Kasumi-1 (cell line): ENCODE measurements at places on chromosomes 7 and 10.

DNA sequence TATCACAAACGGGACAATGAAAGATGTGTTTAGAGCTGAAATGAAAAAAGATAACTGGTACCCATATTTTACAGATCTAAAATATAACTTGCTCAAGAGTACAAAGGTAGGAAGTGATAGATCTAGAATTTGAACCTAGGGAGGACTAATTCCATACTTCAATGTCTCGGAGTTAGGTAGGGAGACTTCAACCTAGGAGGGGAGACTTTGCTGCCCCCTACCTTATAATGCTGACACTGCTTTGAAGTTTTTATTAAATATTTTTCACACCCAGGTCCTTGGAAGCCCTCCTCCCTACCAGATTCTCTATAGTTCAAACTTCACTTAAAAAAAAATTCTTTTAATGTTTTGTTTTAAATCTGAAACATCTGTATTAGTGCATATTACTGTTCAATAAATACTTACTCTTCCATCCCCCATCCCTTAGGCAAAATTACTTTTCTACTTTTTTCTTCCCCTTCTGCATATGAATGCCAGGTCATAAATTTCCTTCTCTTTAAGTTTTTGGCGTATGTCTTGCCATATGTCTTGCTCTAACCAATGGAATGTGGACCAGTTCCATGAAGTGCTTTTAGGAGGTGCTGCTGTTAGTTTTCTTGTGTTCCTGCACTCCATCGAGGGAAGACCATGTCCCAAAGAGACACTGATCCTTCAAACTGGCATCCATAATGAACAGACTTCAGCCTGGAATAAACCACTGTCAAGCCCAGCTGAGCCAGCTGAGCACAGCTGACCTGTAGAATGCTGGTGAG, 57.8 kb downstream of the MICU1 start:
- peak; percentile 50 for DNase-seq

GRCh38 chr7:107370816-107371215, 99.0 kb upstream of the GPR22 start:
- no peak for DNase-seq

GRCh38 chr7:120794106-120794729, 63.7 kb downstream of the TSPAN12 start:
- no peak for DNase-seq

- DNase-seq: no peak
These were observed 10.5 kb downstream of the ADRA2A start for GRCh38 chr10:111087331-111087756.

GRCh38 chr10:92126100-92126650, 164.7 kb downstream of the CPEB3 start:
- DNase-seq: no peak

- DNase-seq: no peak
These were observed 4.4 kb upstream of the CYREN start for GRCh38 chr7:135174941-135175340.

- no peak for DNase-seq
These were observed 399.1 kb downstream of the GATA3 start for GRCh38 chr10:8453587-8453986.

DNA sequence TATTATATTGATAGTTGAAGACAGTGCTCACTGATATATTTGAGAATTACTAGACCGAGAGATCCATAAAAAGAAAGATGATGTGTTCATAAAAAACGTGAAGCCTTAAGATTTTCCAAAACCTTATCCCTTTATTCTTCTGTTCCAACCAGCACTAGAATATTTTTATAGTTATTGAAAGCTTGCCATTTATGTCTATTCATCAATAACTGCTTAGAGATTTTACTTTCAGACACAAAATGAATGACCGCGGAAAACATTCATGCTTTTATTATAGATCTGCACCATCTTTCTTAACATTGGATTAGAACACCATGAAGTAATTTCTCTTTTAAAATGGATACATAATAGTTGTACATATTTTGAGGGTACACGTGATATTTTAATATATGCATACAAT, 77.6 kb downstream of the FBXL13 start:
- DNase-seq: no peak

- DNase-seq: no peak
These were observed 398.6 kb downstream of the GPAM start for GRCh38 chr10:111784946-111785465.

- no peak for DNase-seq
These were observed 22.1 kb upstream of the OPN4 start for GRCh38 chr10:86632009-86632800.

GRCh38 chr10:5890452-5890915, 441 bp downstream of the FBH1 start:
- peak; percentile 49 for DNase-seq

GRCh38 chr7:23598296-23598695, 1.1 kb downstream of the CCDC126 start:
- DNase-seq: no peak

GRCh38 chr10:49055221-49055849, 60.0 kb downstream of the VSTM4 start:
- no peak for DNase-seq

- no peak for DNase-seq
These were observed 99.6 kb upstream of the LYZL1 start for GRCh38 chr10:29189256-29189655.

DNA sequence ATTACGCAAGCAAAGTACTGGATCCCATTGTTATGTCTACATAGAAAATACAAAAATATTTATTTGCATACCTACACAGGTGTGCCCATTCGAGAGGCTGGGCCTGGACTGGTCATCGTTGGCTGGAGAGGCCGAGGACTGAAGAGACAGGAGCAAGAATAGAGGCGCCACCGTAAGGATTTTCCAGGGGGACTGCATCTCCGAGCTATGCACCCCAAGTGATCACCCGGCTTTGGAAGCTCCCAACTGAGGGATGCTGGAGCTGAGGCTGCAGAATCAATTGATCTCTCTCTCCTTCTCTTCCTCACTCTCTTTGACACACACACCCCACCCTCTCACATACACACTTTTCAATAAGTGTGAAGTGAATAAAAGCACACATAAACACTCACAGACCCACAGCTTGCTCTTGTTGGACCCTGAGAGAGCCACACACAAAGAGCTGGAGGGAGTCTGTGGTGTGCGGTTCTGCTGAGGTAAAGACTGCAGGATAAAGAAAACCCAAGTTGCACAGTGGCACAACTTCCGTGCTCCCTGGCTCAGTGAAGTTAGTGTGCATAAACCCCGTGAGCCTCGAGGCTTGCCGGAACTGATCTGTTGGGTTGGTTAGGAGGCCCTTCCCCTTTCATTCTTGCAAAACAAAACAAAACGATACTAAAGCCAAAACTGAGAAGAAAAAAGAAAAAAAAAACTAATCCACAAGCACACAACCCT, at the start of gene AOAH:
Gene AOAH, minus strand, starts transcription at position 544 of the 714 bp plus-strand sequence. Its CDS starts 346 bp downstream, at position 198.
- peak; percentile 98 for DNase-seq

GRCh38 chr10:78044699-78045098, 11.0 kb downstream of the RPS24 start:
- no peak for DNase-seq

GRCh38 chr7:128014811-128015210, 16.4 kb downstream of the LRRC4 start:
- DNase-seq: no peak

DNA sequence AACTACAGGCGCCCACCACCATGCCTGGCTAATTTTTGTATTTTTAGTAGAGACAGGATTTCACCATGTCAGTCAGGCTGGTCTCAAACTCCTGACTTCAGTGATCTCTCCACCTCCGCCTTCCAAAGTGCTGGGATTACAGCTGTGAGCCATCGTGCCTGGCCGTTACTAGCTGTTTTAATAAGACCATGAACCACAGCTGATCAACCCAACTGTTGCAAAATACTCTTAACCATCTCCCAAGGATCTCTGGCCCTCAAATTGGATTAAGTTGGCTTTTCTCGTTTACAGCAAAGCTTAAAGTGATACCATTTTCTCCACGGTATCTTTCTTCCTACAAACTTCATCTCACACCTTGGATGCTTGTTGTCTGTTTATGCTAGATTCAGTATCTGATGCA, 18.3 kb downstream of the ZFAND2A start:
- no peak for DNase-seq

DNA sequence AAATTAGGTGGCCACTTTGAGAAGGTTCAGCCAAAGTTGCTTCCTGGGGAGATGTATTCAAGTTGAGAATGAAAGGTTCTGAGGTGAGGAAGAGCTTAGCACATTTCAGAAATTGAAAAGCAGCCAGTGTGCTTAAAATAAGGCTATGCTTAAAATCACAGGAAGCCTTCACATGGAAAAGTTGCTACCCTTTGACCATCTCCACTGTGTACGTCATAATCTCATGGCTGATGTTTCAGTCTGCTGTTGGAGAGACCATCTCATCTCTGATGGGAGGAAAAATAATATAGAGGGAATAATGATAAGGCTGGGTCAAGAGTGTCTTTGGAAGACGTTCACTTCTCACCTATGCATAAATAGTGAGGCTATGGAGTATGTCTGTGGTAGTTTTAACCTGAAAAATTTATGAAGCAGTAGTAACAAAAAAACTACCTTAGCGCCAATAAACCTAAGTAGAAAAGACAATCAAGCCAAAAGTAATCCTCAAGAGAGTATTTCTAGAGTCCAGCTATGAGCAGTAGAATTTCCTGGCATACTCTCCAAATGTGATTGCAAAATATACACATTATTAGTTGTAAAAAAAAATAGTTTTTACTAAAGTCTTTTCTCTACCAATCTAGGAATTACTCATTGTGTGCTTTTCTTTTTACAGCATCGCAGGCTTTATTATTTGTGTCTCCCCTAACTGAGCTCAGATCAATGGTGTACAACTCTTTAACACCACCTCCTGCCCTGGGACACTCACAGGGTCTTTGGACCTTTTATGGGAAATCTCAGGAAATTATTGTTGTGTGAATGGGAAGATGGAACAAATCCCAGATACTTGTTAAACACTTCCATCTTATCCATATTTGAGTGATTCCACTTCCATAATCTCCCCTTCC, 435.2 kb upstream of the LRGUK start:
- no peak for DNase-seq

DNA sequence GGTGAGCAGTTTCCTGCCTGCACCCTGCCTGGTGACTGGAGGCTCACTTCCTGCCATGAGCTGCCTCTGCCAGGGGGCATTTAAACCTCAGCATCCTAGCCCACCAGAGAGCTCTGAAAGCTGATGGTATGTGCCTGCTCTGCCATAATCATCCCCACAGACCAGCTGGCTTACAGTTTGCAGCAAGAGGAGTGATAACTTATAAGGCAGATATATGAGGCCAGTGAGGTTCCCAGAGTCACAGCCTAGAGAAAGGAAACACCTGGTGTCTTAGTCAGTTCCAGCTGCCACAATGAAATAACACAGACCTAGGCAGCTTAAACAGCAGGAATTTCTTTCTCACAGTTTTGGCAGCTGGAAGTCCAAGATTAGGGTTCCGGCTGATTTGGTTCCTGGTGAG, 232.0 kb downstream of the PAXIP1 start:
- no peak for DNase-seq

GRCh38 chr7:102873470-102874165, 39.2 kb upstream of the LRRC17 start:
- no peak for DNase-seq

GRCh38 chr10:93452143-93452542, 30.0 kb downstream of the MYOF start:
- DNase-seq: no peak

GRCh38 chr7:121480566-121481335, 84.6 kb upstream of the FAM3C start:
- DNase-seq: no peak

- no peak for DNase-seq
These were observed 485.6 kb upstream of the GRM3 start for GRCh38 chr7:86158111-86158510.

DNA sequence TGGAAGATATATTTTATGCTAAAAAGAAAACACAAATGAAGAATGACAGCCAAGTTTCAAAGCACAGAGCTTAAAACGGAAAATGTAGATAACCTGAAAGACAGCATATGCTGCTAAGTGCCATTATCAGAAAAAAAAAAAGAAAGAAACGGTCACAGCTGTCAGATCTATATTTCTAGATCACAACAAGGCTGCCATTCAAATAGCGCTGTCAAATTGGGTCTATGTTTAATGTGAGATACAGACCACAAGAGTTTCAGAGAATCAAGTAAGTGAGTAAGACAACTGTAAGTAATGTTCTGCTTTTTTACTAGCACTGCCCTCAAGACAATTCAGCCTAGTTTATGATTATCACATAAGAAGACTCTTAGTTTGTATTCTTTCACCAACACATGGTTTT, 66.1 kb upstream of the RNF148 start:
- no peak for DNase-seq

- no peak for DNase-seq
These were observed 428.9 kb upstream of the AUTS2 start for GRCh38 chr7:69169386-69169785.

DNA sequence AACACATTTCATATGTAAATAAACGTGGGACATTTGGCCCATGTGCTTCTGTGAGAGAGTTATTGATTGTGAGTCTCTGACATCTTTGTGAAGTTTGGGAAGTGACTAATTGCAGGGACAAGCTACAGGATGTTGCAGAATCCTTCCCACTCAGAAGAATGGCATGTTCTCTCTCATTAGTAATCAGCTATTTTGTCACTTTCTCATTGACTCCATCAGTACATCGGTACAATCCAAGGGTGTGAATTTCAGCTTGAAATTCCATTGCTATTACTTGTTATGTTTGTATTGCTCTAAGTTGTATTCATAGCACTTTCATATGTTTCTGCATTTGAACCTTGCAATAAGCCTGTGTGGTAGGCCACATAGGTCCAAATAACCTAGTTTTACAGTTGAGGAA, 100.0 kb upstream of the KCNMA1 start:
- no peak for DNase-seq

- no peak for DNase-seq
These were observed 103.8 kb upstream of the PARD3 start for GRCh38 chr10:34918776-34919315.

- DNase-seq: no peak
These were observed 104.7 kb downstream of the NPSR1 start for GRCh38 chr7:34762764-34763163.

DNA sequence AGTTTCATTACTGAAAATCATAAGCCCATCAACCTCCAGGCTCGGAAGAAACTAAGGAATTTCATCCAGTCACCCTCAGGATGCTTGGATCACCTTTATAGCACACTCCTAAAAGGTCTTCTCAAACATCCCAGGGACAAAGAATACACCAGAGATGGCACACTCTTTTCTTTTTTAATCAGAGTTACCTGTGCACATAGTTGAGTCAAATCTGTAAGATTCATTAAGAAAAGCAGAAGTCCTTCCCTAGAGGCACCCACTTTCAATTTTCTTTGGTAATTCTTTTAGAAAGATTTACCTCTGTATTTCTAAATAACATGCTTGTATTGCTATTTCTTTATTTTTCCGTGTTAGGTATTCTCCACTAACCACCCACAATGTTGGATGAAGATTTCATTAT, 50.6 kb upstream of the IL6 start:
- DNase-seq: no peak

GRCh38 chr7:45242698-45243097, 85.1 kb downstream of the RAMP3 start:
- no peak for DNase-seq
